Heart left ventricle (tissue), 16 donors: ENCODE measurements at places on chromosomes 2 and 18. TPM values are rescaled to one million over a fixed set of nuclear protein-coding genes. Genes with fewer than 3 reads are reported as not detected.

GRCh38 chr2:172775319-172775718 is 39.7 kb downstream of the RAPGEF4 start:
- DNase-seq: no peak

GRCh38 chr2:20604401-20604911 is 46.4 kb downstream of the HS1BP3 start:
- peak; percentile 28 for DNase-seq

- peak; percentile 79 for DNase-seq
These were observed 68.5 kb upstream of the STK17B start for GRCh38 chr2:196239622-196240587.

DNA sequence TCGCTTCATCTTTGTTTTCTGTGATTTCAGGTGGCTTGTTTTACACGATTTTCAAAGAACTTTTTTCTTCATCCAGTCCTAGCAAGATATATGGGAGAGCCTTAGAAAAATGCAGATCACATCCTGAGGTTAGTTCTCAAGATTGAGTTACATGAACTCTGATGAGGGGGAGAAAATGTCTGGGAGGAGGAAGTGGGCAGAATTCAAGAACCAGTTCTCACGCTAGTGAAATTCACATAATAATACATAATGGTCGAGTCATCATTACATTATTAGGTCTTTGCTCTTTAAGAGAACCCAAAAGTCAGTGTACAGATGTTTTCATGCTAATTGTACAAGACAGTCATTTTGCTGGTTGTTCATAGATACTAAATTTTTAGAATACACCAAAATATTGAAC is 7.0 kb downstream of the TIMM21 start:
- DNase-seq: no peak

GRCh38 chr18:48595703-48596218 is 56.9 kb downstream of the CTIF start:
- no peak for DNase-seq

- DNase-seq: no peak
These were observed 25.9 kb downstream of the IL37 start for GRCh38 chr2:112936927-112937232.

DNA sequence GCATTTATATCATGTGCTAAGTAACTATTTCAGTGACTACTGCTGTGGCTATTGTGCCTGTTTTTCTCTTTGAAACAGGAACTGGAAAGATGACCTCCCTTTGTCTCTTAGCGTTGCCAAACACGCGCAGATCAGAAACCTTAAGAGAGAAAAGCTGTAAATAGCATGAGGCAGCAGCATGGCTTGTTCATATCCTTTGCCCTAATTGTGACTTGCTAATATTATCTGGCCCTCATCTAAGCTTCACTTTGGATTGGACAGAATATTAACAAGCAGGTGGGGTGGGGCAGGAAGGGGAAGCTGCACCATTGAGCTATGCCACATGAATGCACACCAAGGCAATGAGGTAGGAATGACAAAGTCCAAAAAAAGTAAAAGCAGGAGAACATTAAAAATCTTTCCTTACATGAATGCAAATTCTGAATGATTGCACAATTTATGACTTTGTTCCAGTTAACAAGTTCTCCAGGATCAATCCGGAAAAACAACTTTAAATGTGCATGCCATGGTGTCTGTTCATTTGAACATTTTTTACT is 128.4 kb downstream of the IRS1 start:
- no peak for DNase-seq

GRCh38 chr2:221293949-221294742 is 278.0 kb downstream of the EPHA4 start:
- DNase-seq: no peak

GRCh38 chr18:47679864-47680263 is 250.6 kb downstream of the SMAD2 start:
- DNase-seq: no peak

DNA sequence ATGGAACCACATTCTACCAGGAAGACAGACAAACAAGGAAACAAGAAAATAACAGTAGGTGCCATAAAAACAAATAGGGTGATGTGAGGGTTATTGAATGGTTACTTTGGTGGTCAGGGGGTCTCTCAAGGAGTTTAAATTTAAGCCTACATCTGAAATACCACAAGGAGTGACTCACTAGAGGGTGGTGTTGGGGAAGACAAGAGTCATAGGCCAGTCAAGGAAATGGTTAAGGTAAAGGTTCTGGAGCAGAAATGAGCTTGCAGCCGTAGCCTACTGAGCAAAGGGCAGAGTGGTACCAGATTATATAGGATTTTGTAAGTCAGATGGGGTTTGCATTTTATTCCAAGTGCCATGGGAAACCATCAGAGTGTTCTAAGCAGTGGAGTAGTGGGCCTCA is 135.6 kb upstream of the DAPL1 start:
- DNase-seq: no peak

GRCh38 chr2:216680951-216681629 is 14.3 kb downstream of the IGFBP5 start:
- DNase-seq: no peak

DNA sequence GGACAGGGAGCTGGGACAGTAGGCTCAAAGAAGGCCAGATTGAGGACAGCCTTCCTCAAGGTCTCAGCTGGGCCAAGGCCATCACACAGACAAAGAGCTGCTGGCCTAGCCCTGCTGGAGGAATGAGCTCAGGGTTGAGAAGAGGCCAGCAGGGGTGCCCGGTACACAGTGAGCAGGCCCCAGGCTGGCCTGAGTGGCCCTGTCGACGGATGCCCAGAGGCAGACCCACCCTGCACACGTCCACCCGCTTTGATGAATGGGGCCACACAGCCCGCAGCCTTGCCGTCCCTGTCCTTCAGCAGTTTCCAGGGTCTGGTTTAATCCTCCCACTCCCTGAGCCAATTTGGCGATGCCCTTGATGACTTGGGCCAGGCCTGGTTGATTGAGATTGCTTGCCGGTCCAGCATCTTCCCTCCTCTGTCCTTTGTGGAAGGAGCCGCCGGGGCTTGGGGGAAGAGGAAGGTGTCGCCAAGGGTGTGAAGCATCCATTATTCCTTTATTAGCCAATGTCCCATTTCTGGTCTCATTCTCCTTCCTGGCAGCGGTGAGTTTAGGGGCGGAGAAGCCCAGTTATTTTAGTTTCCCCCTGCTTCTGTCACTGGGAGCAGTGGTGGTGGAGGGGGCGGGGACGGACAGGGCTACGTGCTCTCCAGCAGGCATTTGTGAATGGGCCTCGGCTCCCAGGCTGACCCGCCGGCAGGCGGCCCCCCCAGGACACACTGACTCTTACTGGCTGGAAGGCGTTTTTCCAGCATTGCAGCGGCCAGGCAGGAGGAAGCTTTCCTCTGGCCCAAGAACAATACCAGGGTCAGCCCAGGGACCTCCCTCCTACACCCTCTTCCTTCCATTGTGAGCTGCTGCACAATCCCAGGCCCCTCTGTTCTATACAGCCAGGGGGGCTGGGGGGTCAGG is 141.8 kb downstream of the CTIF start:
- DNase-seq: peak; percentile 90

DNA sequence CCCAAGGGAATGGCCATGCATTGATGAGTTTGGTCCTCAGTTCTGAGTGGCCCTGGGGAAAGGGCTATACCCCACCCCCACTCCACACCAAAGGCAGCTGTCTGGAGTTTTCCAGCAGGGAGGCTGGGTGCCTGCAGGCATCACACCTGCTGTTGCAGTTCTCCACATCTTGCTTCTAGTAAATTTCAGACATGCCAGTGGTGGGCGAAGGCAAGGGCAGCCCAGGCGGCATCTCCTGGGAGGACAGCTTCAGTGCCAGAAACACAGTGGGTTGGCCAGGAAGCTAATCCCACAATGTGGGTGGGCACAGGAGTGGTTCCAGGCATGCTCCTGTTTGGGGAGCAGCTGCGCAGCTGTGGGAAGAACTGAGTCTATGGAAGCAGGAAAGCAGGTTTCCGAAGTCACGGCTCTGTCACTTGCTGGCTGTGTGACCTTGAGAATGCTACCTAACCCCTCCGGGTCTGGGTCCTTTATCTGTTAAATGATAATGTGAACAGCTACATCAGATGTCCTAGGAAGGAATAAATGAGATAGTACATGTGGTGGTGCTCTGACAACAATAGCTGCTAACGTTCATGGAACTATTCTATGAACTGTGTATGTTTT is 84.6 kb upstream of the SPTBN1 start:
- no peak for DNase-seq

- DNase-seq: no peak
These were observed 24.3 kb downstream of the CDK15 start for GRCh38 chr2:201830666-201831065.

DNA sequence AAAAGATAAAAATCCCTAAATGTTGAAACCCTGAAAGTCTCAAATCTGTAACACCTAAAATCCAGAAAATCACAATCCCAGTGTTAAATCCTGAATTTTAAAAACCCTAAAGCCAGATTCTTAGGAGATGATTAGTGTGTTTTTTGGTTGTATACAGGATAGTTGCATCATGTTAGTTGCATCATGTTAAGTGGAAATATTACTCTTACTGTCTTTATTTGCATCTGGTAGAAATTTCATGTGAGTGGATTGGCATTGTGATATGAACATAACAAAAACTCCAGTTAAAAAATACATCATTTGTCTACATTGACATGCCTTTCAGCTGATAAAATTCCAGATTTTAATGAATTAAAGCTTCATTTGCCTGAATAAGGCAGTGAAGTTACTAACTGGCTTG is 683.1 kb upstream of the ACVR2A start:
- DNase-seq: no peak

GRCh38 chr18:79274823-79275222 is 120.9 kb upstream of the NFATC1 start:
- DNase-seq: no peak

The NTSR2 gene
- not detected for polyA plus RNA-seq

The GPC1 gene
- 209 TPM for polyA plus RNA-seq

The REG3A gene
- polyA plus RNA-seq: 0.27 TPM

The NCKAP1 gene
- 33.5 TPM for polyA plus RNA-seq

The REG1B gene
- 0.69 TPM for polyA plus RNA-seq

The SPEG gene
- 64.8 TPM for polyA plus RNA-seq

The C2orf15 gene
- not detected for polyA plus RNA-seq

The GALNT13 gene
- polyA plus RNA-seq: not detected

The RIOK3 gene
- 57.9 TPM for polyA plus RNA-seq

The C18orf54 gene
- 0.50 TPM for polyA plus RNA-seq

The TDRD15 gene
- polyA plus RNA-seq: not detected
